ENCODE measurements at places on chromosomes 1 and 21. TPM values are rescaled to one million over a fixed set of nuclear protein-coding genes. Genes with fewer than 3 reads are reported as not detected.

- no peak for DNase-seq
These were observed 37.8 kb upstream of the SLC2A1 start for GRCh38 chr1:42996384-42996970.

DNA sequence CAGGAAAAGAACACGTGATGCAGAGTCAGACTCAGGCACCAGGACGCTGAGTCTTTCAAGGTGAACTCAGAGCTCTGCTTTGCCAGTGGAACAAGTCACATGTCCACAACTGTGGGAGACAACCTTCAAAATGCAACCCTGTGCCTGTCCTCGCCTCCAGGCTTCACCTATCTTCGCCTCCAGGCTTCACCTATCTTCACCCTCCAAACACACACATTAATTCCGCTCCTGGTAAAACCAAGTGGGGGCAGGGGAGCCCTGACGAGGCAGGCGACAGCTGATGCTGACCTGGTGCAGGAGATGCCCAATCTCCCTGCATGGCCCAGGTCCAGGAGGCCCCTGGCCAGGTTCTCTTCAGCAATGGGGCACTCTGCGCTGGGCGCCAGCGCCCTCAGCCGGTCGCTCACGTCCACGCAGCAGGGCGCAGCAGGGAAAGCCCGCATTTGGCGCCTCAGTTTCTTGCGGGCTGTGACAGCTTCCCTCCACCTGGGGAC lies 28.0 kb upstream of the LSS start:
- no peak for DNase-seq

GRCh38 chr1:171869097-171869496 lies 27.8 kb downstream of the DNM3 start:
- no peak for DNase-seq

GRCh38 chr1:234127026-234127671 lies 222.7 kb downstream of the SLC35F3 start:
- no peak for DNase-seq

GRCh38 chr1:234607109-234608024 lies 2.6 kb downstream of the IRF2BP2 start:
- DNase-seq: peak; percentile 71

DNA sequence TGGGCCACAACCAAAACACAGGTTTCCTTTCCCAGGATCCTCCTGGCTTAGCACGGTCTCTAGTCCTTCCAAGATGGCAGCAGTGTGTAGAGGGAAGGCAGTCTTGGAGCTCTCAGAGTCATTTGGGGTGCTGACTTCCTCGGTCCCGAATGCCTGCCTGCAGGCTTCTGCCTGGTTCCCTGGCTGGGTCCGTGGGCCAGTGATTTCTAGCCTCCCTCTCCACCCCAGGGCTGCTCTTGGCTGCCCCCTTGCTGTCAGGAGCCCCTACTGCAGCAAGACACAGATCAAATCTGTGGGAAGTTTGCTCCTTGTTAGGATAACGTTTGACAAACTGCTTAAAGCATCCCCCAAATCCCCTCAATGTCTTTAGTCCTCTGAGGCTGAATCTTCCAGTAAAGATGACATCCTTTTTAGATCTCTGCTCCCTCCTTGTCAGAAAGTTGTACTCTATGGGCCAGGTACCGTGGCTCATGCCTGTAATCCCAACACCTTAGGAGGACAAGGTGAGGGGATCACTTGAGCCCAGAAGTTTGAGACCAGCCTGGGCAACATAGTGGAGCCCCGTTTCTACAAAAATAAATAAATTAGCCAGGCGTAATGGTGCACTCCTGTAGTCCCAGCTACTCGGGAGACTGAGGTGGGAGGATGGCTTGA lies 272.5 kb downstream of the RRAGC start:
- DNase-seq: no peak

DNA sequence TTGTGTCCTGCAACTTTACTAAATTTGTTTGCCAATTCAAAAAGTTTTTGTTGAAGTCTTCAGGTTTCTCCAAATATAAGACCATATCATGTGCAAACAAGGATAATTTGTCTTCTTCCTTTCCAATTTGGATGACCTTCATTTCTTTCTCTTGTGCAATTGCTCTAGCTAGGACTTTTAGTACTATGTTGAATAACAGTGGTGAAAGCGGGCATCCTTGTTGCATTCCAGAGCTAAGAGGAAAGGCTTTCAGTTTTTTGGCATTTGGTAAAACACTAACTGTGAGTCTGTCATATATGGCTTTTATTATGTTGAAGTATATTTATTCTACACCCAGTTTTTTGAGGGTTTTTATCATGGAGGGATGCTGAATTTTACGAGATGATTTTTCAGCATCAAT lies 630.0 kb upstream of the ADGRL2 start:
- no peak for DNase-seq

DNA sequence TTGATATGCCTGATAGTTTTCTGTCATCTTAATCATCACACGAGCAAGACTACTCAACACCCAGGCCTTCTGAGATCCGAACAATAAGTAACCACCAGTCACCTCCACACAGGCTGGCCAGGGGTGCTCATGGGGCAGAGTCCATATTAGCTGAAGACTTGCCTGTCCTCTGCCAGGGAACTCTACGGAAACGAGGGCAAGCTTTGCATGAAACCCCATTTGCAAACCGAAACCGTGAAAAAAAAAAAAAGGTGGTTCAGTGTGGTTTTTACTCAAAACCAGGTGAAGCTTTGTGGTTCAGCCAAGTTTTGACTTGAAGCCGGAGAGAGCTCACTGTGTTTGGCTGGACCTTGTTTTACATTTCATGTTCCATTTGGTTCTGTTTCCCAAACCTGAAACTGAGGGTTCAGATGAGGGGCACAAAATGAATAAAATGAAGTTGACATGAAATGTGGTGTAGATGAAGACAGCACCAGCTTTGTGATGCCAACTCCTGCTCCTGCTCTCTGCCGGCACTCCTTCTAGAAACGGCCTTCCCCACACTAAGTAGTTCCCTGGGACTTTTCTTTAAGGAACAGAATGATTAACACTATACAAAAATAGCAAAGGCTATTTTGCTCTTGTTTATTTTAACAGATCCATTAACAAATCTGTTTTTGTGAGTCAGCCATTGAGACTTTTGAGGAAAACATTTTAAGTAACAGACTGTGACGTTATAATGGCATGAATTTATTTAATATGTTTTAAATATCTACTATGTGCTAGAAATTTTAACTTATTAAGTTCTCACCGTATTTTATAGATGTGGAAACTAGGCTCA lies 74.7 kb downstream of the RUNX1 start:
- no peak for DNase-seq

GRCh38 chr21:38768471-38769063 lies 37.2 kb upstream of the ETS2 start:
- no peak for DNase-seq

DNA sequence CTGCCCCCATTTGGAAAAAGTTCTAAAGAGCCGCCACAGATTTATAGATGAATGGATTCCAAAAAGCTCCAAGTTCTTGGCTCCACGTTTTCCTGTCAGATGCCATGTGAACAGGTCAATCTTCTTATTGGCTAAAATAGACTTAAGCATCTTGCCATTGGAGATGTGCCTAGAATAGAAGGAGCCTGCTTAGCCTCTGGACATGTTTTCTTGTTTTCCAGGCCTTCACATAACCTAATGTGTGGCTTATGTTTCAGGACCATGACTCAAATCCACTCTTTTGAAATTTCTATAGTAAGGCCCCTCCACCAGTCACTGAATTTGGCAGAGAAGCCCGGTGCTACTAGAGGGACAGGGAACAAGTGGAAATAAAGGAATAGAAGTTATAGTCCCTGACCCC lies 31.5 kb downstream of the PHC2 start:
- no peak for DNase-seq

DNA sequence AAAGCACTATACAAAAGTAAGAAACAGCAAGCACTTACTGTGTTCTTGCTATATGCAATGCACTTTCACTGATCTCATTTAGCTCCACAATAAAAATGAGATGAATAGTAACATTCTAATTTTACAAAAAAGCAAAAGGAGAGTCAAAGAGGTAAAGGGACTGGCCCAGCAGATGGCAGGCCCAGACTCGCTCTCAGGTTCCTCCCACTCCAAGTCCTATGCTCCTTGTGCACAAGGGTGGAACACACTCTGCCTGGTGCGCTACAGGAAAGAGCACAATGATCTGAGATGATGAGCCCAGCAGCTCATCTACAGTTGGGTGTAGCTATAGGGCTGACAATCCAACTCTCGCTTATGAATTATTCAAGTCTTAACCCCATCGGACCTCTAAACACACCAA lies 94.1 kb upstream of the LYST start:
- DNase-seq: no peak

DNA sequence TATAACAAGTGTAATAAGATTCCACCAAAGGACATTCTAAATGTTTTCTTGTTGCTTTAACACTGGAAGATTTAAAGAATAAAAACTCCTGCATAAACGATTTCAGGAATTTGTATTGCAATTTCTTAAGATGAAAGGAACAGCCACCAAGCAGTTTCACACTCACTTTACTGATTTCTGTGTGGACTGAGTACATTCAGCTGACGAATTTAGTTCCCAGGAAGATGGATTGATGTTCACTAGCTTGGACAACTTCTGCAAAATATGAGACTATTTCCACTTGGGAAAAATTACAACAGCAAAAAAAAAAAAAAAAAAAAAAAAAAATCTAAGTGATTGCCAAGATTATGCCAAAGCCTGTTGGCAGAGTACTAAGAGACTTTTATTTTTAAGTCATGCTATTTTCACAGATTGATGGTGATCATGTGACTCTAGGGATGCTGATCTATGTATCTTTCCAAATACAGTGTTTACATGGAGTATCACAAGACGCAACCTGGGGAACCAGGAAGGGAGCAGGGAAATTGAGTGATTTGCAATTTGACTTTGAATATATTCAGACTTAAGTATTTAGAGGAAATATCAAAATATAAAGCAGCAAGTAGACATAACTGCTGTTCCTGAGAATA lies 341.0 kb downstream of the NTNG1 start:
- no peak for DNase-seq

GRCh38 chr1:157279138-157279801 lies 141.1 kb upstream of the ETV3 start:
- no peak for DNase-seq

DNA sequence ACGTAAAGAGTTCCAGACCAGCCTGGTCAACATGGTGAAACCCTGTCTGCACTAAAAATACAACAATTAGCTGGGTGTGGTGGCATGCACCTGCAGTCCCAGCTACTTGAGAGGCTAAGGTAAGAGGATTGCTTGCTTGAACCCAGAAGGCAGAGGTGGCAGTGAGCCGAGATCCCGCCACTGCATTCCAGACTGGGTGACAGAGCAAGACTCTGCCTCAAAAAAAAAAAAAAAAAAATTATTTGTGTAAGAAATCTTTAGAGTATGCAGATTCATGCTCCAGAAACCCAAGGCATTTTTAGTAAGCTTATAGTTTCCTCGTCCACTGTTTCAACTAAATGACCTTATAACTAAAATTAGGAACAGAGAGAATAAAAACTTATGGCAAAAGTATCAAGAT lies 51.3 kb downstream of the ABL2 start:
- DNase-seq: peak; percentile 76

GRCh38 chr1:76137746-76138145 lies 63.2 kb downstream of the ST6GALNAC3 start:
- no peak for DNase-seq

GRCh38 chr1:165842671-165843129 lies 15.3 kb downstream of the UCK2 start:
- no peak for DNase-seq

GRCh38 chr1:225855503-225856300 lies 26.5 kb downstream of the TMEM63A start:
- DNase-seq: no peak

DNA sequence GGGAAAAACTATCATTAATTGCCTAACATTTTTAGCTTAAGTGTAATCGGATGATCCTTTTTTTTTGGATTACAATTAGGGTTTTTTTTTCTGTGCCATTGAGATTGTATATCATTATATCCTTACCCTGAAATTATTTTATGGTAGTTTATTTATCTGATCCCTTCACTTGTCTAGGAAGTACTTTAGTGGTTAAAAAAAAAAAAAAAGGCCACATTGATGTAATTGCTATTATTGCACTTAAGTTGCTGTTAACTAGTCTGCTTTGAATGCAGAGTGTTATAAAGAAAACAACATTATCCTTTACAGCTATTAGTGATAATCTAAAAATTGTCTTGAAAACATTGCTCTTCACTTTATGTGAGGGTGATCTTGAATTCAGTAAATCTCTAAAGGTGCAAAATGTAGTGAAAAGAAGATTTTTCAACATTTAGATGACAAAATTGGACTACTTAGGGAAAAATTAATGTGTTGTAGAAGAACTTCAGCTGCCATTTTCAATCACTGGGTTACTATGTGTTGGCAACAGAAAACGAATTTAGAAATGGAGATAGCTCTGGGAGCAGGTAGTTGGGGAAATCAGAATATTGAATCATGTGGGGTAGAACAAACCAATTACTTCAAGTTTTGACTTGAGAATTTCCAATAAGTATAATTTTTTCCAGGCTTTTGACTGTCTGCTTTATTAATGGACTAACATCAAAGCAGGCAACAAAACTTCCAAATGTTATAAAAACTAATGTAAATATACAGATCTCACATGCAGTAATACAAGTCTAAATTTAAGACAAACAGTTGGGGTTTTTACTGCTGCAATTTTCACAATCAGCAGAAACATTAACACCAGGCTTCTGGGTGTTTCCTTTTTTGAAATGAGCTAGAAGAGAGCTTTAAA lies 5.0 kb downstream of the ADGRL2 start:
- DNase-seq: no peak

DNA sequence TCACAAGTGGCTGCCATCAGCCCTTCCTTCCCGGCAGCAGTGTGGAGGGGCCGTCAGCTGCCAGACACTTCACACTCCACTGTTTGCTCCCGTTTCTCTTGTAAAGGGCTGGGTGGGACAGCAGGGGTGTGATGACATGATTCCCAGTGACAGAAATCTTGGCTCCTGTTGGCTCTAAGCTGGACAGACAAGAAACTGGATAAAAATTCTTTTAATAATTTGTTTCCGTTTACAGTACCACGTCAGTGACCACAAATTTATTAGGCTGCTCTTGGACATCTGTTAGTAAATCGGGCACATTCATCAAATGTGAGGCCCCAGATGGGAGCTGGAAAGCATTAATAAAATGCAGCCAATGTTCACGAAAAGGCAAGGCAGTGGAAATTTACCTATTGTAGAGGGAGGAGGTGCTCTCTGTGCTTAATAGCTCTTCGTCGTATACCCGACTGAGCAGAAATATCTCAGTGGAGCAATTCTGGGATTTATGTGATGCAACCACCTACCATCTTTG lies 353.7 kb upstream of the GREM2 start:
- no peak for DNase-seq

DNA sequence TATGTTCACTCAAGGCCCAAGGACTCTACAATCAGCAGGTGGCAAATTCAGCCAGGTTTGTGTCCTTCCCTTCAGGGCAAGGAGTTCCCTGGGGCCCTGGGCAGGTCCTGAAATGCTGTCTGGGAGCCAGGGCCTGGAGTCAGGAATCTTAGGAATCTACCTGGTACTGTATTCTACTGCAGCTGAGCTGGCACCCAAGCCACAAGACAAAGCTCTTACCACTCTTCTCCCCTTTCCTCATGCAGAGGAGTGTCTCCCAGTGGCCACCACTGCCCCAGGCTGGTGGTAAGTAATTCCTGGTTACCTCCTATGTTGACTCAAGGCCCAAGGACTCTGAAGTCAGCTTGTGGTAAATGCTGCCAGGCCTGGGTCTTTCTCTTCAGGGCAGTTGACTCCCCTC lies 153.4 kb downstream of the NRIP1 start:
- DNase-seq: no peak

GRCh38 chr1:59604191-59604590 lies 210.6 kb upstream of the HOOK1 start:
- no peak for DNase-seq

The FMO1 gene
- polyA plus RNA-seq: 0.28 TPM

The PIK3R3 gene
- 2.1 TPM for polyA plus RNA-seq

The RNU1-3 gene
- polyA plus RNA-seq: not detected

The KIF17 gene
- polyA plus RNA-seq: 0.49 TPM

The FCRL6 gene
- polyA plus RNA-seq: not detected

The INSRR gene
- polyA plus RNA-seq: not detected

The MASP2 gene
- 0.05 TPM for polyA plus RNA-seq

The HTR6 gene
- polyA plus RNA-seq: not detected
